Stimulated activated CD8-positive, alpha-beta memory T cell treated with anti-CD3 and anti-CD28 coated beads, Interleukin-7, amount 100 ng/mL, for 4 hours (primary cell): ENCODE measurements at places on chromosomes 11 and 22.
A peak's percentile ranks its signal among the peaks of the same experiment; 100 is the strongest.

DNA sequence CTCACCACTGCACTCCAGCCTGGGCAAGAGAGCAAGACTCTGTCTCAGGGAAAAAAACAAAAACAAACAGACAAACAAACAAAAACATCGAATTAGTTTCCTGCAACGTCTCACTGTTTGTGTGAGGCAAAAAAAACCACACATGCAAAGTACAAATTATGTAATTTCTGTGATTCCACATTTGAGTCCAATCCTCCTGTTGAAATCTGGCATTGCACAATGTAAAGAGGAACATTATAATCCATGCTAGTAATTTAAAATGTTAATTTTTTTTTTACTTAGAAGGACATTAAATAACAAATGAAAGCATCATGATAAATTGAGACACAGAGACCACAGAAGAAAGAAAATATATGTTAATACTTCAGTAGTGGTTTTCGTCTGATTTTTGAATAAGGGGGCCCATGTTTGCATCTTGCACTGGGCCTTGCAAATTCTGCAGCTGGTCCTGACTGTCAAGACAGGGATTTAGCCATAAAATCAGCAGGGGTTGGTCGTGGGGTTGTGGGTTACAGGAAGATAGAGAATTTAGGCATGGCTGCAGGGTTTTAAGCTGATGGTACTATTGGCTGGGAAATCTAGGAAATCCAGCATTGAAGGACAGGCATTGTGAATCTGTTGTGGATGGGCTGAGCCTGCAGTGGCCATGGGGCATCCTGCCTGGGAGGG lies 102.6 kb upstream of the ALDH3B2 start:
- DNase-seq: no peak

GRCh38 chr11:60657888-60658287 lies 41.5 kb upstream of the MS4A8 start:
- no peak for DNase-seq

GRCh38 chr22:30238661-30239487 lies 7.7 kb downstream of the LIF start:
- DNase-seq: no peak

DNA sequence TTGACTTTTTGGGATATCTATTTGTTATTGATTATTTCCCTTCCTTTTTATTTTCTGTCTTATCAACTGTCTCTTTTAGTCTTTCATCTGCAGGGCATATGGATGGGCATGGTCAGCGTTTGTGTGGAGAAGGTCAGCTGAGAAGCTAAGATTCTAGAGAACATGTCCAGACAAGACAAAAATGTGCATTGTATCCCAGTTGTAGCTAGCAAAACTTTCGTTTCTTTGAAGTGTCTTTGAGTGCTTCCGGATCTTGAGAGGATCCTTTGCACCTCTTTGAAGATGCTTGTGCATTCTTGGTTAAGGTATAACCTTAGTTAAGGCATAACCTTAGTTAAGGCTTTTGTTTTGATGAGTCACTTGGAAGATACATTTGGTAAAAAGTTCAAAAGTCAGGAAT lies 329.9 kb upstream of the LRRC4C start:
- no peak for DNase-seq

DNA sequence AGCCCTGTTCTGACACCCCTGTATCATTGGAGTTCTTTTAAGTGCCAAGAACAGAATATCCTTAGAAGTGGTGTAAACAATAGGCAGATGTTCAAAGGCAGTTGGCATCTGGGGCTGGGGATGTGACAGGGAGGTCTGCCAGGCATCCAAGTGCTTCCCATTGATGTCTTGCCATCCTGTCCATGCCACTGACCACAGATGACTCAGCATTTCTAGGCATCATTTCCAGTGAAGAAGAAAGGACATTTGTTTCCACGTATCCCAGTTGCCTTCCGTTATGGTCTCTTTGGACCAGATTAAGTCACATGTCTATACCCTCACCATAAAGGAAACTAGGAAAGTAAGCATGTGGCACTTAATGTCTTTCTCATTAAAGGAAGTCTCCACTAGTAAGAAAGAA lies 76.7 kb upstream of the BARX2 start:
- DNase-seq: no peak

- DNase-seq: peak; percentile 49
Observed at GRCh38 chr11:66510271-66510989, at the start of gene BBS1. Gene BBS1, plus strand, starts transcription at chr11:66510635. Its CDS starts 25 bp downstream, at chr11:66510660.
